ENCODE measurements at places on chromosomes 13 and 19. TPM values are rescaled to one million over a fixed set of nuclear protein-coding genes. Genes with fewer than 3 reads are reported as not detected.

DNA sequence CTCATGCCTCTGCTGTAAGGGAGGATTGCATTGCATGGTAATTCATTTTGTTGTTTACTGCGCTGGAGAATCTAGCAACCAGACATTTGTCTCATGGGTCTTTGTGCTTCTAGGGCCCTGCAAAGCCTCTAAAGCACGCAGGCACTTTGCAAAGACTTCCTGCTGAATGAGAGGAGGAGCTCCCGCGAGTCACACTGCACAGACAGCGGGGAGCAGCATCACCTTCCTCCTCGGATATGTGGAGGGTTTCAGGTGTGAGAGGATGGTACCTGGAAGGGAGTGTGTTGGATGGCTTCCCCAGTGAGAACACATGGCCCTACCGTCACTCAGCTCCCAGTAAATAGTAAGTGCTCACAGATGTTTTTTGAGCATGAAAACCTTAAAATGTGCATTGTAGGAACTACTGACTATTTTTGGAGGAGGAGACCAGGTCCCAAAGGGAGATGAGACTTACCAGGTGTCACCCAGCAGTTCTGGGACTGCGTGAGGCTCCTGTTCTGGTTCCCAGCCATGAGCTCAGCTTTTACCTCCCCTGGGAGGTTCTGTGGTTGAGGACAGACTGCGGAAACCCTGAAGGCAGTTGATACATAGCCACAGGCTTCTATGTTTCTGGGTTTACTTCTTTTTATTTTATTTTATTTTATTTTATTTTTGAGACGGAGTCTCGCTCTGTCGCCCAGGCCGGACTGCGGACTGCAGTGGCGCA, 278.0 kb downstream of the FGF9 start:
- no peak overlapping the region for H3K4me3 ChIP-seq
- DNase-seq = no peak
- no peaks in the 10 kb centered on the region for H3K4me1 ChIP-seq
- no peaks in the 10 kb centered on the region for H3K36me3 ChIP-seq
- H3K27ac ChIP-seq = no peak overlapping the region
- H3K27me3 ChIP-seq = no peaks in the 10 kb centered on the region

GRCh38 chr13:34026308-34026707, 208.4 kb downstream of the RFC3 start:
- no peak for DNase-seq
- H3K27me3 ChIP-seq = no peaks in the 10 kb centered on the region
- no peak overlapping the region for H3K27ac ChIP-seq
- H3K36me3 ChIP-seq = no peaks in the 10 kb centered on the region

DNA sequence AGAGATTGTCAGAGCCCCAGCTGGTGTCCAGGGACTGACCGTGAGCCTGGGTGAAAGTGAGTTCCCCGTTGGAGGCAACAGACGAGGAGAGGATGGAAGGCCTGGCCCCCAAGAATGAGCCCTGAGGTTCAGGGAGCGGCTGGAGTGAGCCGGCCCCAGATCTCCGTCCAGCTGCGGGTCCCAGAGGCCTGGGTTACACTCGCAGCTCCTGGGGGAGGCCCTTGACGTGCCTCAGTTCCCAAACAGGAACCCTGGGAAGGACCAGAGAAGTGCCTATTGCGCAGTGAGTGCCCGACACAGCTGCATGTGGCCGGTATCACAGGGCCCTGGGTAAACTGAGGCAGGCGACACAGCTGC, 1.1 kb upstream of the ELANE start:
- peaks cover 11% of the 10 kb centered on the region for H3K4me1 ChIP-seq
- no peak for DNase-seq
- no peak overlapping the region for H3K4me3 ChIP-seq
- H3K27me3 ChIP-seq = no peaks in the 10 kb centered on the region

- H3K4me3 ChIP-seq = no peak overlapping the region
- H3K27me3 ChIP-seq = no peaks in the 10 kb centered on the region
- no peaks in the 10 kb centered on the region for H3K36me3 ChIP-seq
- no peak for DNase-seq
- H3K4me1 ChIP-seq = no peaks in the 10 kb centered on the region
- H3K27ac ChIP-seq = no peak overlapping the region
Observed at GRCh38 chr19:19530423-19530804, 1.7 kb downstream of the YJEFN3 start.

RPL18A gene
- total RNA-seq = 1,352 TPM

TEX101 gene
- total RNA-seq = not detected

CASP14 gene
- not detected for total RNA-seq

KIR2DL1 gene
- total RNA-seq = not detected

PNMA8A gene
- total RNA-seq = not detected

EDDM13 gene
- not detected for total RNA-seq

Measured in Panc1 (cell line).